IPS DF 6.9 (cell line): ENCODE measurements at places on chromosomes 7 and 10.

DNA sequence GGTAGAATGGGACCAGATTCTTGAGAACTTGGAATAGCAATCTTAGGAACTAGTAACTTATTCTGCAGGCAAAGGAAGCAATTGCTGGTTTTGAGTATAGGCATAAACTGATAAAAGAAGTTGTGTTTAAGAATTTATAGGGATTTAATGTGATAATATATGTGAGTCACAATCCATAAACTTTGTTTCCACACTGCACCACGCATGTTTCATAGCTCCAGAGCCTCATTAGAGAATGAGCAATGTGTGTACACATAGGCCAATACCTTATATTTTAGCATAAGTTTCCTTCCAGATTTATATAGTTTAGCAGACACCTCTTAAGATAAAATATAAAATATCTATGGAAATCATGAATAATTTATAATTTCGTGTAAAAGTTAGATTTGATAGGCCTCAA, 175.5 kb upstream of the SEMA3A start:
- DNase-seq: no peak

- no peak for DNase-seq
Observed at GRCh38 chr7:130492523-130493274, 814 bp downstream of the MEST start.

DNA sequence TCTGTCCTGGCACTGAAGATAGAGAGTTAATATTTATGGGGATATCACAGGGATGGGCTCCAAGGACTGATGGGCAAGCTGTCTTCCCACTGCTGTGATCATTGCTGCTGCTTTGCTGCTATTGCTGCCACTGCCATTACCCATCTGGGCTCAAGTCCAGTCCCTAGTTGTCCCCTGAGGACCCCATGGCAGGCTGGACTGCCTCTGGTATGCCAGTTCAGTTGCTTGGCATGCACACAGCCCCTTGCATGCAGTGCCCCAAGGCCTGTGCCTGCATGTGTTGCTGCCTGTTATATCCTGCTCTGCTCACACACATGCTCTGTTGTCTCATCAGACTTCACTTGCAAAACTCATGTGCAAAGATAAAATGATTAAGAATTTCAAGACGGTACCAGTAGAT, 109.5 kb downstream of the ADRA2A start:
- DNase-seq: no peak

- DNase-seq: peak; percentile 29
Observed at GRCh38 chr10:11587722-11588259, 23.7 kb downstream of the USP6NL start.

DNA sequence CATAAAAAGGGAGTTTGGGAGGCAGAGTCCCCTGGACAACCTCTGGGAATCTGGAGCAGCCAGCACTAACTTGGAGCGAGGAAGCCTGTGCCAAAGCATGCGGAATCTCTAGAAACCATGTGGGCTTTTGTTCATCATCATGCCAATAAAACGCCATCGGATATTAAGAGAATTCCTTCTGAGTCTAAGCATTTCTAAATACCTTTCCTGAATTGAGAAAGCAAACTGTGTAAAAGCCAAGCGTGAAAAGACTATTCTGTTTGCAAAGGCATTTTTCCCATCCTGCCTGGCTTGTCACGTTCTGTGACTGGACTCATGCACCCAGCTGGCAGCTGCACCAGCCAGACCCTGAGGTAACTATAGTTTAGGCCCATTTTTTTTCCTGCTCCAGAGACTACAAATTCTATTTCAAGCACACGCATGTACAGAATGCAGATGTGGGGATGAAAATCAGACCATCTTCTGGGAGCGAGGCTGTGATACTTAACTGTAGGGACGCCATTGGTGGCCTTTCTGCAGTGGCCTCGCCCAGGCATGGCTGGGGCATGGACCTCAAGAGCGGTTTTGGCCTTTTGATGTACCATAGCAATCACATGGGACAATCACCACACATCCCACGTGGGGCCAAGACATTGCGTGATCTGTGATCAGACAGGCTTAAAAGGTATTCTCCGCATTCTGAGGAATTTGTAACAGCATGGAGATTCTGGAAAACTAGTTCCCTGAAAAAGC, 218.9 kb downstream of the KIAA1217 start:
- DNase-seq: no peak

GRCh38 chr7:87226495-87226894, 7.0 kb upstream of the TMEM243 start:
- no peak for DNase-seq

DNA sequence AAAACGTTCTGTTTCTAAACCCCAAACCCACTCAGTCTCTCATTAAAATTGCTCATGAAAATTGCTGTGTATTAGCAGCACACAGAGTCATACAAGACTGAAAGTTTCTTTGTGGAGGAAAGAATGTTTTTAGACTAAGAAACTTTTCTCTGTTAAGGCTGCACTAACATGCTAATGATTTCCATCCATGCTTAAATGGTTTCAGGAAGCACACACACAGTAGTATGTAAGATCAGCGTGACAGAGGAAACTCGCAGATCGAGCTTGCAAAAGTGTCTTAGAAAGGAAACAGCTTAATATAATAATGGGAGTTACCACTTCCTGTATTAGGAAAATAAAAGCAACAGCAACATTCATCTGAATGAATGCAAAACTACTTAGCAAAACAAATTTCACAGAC, 112.7 kb downstream of the ICA1 start:
- DNase-seq: no peak

GRCh38 chr7:26500749-26501352, 209.2 kb downstream of the SNX10 start:
- DNase-seq: no peak

GRCh38 chr10:100655760-100656421, 89.5 kb upstream of the PAX2 start:
- DNase-seq: no peak

DNA sequence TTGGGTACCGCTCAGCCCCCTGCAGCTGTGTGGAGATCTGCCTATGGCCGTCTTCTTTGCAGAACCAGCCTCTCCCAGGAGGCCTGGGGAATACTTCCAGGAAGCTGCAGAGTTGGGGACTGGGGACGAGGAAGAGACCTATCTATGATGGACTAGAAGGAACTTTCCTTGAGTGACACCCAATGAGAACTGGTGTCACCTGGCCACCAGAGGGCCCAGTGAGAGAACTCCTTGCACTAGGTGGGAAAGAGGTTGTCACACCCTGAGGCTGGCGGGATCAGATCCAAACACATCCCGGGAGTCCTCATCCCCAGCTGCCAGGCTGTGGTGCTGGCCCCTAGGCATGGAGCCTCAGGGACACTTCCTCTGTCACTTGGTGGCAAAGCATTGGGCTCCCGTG, 4.9 kb upstream of the GRID2IP start:
- DNase-seq: no peak

GRCh38 chr10:71597821-71598498, 121.6 kb downstream of the C10orf105 start:
- DNase-seq: no peak

DNA sequence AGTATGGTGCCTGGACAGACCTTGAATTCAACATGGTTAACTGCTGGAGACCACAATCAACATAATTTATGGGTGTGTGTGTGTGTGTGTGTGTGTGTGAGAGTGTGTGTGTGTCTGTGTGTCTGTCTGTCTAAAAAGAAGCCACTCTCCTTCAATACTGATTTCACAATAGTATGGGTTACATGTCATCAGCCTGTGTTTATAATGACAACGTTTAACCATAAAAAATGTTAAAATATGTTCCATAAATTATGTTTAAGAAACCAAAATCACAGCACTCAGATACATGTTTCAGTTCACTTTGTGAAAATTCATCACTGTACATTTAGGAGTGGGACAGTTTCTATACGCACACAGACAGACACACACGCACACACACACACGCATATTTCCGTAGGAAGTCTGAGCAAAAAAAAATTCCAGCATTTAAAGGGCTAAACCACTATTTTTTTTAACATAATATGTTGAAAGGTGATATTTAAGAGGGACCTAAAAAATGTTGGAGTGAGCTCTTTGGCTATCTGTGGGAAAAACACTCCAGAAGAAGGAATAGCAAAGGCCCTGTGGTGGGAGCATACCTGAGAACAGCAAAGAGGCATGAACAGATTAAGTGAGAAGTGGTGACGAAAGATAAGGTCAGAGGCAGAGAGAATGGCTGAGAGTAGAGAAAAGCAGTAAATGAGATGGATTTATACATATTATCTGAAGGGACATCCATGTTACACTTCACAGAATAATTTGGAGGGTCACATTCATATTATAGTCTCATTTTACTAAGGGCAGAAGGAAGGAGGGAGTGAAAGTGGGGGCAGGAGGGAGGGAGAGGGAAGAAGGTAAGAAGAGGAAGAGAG, 10.9 kb downstream of the PDZD8 start:
- DNase-seq: no peak

- DNase-seq: no peak
Observed at GRCh38 chr10:132162590-132163277, 24.0 kb upstream of the DPYSL4 start.

DNA sequence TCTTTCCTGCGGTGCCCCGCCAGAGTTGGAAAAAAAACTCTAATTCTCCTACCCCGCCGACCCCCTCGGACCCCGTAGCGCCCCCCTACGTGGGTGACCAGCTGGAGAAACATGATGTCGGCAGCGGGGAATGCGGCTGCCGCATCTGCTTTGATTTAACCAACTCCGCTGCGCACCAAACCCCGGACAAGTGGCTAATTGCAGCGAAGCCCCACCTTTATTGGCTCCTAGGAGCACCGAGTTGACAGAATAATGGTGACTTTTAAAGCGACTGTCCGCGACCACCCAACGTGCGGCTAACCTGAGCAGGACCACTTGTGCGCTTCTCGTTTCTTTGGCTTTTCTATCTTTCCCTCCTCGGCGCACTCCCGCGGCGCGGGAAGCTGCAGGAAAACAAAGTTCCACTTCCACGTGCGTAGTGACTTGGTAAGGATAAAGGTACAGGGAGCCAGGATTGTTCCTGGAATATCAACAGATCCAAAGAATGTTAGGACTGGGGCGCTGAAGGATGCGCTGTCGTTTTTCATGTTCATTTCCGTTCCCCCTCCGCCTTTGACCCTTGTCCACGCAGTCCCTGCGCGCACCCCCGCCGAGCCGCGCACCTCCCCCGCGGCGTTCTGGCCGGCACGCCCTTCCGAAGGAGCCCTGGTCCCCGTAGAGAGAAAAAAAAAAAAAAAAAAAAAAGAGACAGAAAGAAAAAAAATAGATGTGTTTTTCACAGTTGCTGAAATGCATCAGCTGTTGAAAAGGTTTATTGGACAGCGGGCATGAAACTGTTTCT, 1.4 kb downstream of the WNT16 start:
- no peak for DNase-seq

GRCh38 chr7:126948664-126949063, 304.1 kb downstream of the GRM8 start:
- DNase-seq: no peak

- DNase-seq: peak; percentile 52
Observed at GRCh38 chr7:38630720-38631673, at the start of gene AMPH. Gene AMPH, minus strand, starts transcription at chr7:38631373. Its CDS starts 22 bp downstream, at chr7:38631351.

DNA sequence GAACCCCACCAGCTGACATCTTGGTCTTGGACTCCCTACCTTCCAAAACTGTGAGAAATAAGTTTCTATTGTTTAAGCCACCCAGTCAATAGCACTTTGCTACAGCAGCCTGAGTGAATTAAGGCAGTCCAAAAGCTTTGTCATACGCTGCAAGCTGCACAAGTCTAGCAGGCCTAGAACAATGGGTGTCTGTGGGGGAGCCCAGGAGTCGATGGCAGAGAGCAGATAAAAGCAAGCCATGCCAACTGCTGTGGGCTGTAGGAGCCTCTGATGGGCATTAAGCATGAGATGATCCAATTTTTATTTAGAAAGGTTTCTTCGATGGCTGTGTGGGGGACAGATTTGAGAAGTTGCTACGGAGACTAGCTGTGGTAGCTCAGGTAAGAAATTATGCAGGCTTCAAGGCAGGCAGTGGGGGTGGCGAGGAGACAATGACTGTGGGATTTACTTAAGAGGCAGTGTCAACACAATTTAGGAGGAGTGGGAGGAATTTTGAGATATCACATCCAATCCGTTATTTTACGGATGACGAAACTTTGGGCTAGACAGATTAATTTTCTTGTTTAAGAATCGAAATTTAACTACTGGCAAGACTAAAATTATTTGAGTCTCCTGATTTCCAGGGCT, 110.4 kb downstream of the NRCAM start:
- no peak for DNase-seq

- no peak for DNase-seq
Observed at GRCh38 chr10:68043030-68043429, 32.1 kb downstream of the HERC4 start.

- no peak for DNase-seq
Observed at GRCh38 chr7:151767557-151767956, 109.4 kb downstream of the PRKAG2 start.

- DNase-seq: no peak
Observed at GRCh38 chr10:117519879-117520278, 22.7 kb upstream of the EMX2 start.

GRCh38 chr7:11970132-11970531, 138.1 kb upstream of the THSD7A start:
- no peak for DNase-seq

- no peak for DNase-seq
Observed at GRCh38 chr7:82517050-82517449, 73.5 kb upstream of the CACNA2D1 start.
